HepG2 (cell line): ENCODE measurements at places on chromosomes 11 and 22. TPM values are rescaled to one million over a fixed set of nuclear protein-coding genes. Genes with fewer than 3 reads are reported as not detected.

DNA sequence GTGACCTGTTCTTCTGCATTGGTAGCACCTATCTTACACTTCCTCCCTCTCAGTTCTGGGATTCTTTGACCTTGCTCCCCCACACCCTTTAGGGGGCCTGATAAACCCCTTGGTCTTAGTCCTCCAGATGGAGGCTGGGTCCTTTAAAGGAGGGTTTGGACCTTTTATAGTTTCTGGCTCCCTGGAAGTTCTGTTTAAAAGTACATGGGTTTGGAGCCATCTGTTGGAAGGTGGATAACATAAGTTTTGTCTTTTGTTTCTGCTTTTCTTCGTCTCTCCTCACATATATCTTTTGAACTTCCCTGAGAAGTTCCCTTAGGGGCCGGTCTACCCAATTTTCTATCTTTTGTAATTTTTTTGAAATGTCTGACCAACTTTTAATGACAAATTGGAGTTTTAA lies 17.9 kb upstream of the HYLS1 start:
- no peak for DNase-seq

GRCh38 chr11:61377461-61378160 lies 14.8 kb upstream of the TMEM216 start:
- no peak for DNase-seq

GRCh38 chr11:66321606-66322005 lies 4.8 kb upstream of the CD248 start:
- DNase-seq, result no peak

PTPN5 gene
- not detected in 2 replicates for total RNA-seq

- peak; percentile 15 for DNase-seq
Measured at GRCh38 chr22:41092847-41093411, 537 bp downstream of the EP300 start.

GALNT18 gene
- 0.10 TPM in 1 of 2 replicates, not detected in the other for total RNA-seq

UCP3 gene
- 0.22 TPM in 1 of 2 replicates, not detected in the other for total RNA-seq

F2 gene
- total RNA-seq, result 110 and 330 TPM in 2 replicates

- no peak for DNase-seq
Measured at GRCh38 chr11:73401217-73401923, 25.2 kb downstream of the RELT start.

DNA sequence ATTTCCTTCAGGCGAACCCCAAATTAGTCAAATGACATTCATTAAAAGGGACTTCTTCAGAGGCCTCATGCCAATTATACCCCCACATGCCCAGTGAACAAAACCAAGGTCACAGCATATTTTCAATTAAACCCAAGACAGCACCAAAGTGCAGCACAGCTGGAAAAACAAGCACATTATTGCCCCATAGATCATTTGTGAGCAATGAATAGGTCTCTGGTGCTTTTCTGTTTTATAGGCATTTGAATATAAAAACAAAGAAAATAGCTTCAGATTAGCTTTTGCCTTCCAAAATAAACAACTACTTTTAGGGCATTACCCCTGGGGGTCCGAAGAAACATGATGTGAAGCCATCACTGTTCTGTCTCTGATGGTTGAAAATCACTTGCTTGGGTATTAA lies 1319.9 kb downstream of the LRRC4C start:
- DNase-seq, result no peak

SCGB2A2 gene
- not detected in 2 replicates for total RNA-seq

DNA sequence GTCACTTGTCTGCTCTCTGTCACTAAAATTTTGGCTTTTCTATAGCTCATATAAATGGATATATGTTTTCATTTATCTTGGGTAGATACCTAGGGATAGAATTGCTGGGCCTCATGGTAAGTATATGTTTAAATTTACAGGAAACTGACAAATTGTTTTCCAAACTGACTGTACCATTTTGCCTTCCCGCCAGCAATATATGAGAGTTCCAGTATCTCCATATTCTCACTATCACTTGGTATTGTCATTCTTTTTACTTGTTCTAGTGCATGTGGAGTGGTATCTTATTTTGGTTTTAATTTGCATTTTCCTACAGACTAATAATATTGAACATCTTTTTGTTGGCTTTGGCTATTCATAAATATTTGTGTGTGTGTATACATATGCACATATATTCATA lies 101.7 kb downstream of the TMEM135 start:
- no peak for DNase-seq

DNA sequence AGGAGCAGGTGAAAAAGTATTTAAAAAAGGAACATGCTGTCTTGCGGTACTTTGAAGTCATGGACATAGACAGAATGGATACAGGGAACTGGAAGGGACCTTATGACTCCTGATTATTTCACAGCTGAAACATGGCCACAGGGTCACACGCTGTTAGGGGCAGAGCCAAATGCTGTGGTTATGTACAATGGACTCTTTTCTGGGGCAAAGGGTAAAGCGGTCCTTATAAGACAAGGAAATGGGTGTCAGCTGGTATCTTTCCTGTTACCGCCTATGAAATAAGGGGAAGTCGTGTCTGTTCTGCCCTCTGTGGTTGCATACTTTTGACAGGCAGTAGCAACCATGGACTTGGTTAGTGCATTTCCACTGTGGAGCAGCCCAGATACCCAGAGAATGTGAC lies 12.8 kb upstream of the ST14 start:
- DNase-seq, result no peak

DNA sequence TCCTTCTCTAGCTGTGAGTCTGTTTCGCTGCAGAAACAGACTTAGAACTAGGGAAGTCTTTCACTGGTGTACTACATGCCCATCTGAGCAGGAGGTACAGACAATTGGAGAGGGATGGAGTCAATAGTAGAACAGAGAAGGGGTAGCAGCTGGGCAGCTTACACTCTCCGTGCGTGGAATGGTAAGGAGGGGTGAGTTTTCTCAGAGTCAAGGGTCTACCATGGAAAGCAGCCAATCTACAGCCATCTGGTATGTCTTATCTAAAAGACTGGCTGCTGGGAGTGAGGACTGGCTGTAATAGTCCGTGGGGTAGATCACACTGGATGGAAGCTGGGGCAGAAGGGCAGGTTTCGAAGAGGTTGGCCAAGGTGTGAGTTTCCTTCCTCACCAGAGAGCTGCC lies 137.3 kb upstream of the TENM4 start:
- DNase-seq, result no peak

- no peak for DNase-seq
Measured at GRCh38 chr11:104907521-104908185, 9.4 kb upstream of the CASP12 start.

DNA sequence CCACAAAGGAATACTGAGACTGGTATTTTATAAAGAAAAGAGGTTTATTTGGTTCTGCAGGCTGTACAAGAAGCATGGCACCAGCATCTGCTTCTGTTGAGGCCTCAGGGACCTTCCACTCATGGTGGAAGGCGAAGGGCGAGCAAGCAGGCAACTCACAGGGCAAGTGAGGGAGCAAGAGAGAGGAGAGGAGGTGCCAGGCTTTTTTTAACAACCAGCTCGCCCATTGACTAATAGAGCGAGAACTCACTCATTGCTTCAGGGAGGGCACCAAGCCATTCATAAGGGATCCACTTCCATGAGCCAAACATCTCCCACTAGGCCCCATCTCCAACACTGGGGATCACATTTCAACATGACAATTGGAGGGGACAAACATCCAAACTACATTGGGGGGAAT lies 1.2 kb downstream of the PTS start:
- no peak for DNase-seq
